HL-60 (cell line): ENCODE measurements at places on chromosomes 16 and 17.

- DNase-seq: no peak
These were observed 41.9 kb downstream of the ZFHX3 start for GRCh38 chr16:73006026-73006425.

GRCh38 chr16:50607447-50607846, 59.3 kb downstream of the NKD1 start:
- DNase-seq: no peak

DNA sequence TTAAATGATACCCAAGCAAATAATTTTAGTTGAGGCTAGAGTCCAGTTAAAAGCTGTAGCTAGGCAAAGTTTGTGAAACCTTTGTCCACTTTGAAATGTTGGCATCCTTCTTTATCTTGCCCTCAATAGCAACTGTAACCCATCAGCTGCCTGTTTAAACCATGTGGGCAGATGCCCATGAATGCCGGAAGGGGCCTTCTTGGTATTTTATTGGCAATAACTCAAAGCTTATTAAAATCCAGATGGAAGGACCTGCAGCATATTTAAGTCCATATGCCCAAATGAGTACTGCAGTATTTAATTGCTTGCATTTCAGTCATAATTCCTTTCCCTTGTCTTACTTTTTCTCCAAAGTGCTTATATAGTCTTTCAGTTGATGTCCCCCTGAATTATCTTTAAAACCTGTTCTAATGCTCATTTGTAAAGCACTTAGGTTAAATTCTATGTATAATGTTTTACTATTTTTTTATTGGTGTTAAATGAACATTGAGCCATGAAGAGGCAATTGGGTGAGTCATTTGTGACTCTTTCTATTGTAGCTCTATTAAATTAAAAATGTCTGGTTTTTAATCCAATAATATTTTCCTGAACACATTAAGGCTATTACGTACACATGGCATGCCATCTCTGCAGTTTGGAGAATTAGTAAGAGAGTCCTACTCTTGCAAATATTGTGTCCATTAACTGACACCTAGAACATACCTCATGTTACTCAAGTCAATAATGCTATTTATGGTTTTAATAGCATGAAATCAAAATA, 225.3 kb downstream of the KCNJ2 start:
- no peak for DNase-seq

DNA sequence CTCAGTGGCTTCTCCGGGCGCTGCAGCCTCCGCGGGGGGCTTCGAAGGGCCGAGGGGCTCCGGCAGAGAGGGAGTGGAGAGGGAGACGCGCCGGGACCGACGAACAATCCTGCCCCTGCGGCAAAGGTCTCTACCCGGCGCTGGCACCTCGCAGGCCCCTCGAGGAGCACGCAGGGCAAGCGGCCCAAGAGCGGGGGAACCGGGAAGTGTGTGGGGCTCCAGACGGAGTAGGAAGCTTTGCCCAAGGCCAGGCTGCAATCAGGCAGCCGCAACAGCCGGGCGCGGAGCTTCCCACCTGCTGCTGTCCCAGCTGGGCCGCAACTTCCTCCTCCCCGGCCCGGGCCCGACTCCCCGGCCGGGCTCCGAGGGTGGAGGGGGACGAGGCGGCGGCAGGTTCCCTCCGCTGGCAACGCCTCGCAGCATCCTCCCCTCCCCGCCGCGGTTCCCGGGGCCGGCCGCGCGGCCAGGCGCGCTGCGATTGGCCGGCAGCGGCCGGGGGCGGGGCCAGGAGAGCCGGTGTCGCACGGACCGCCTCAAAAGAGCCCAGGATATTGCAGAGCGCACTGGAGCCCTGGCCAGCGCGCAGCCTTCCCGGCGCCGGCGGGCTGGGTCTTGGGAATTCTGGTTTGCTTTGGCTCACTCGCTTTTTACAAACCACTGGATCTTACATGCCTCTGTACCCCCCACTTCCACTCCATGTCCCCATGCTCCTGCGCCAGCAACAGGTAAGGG, at the start of gene KCNJ2:
KCNJ2 (plus strand) TSS at position 556 of the 732 bp plus-strand sequence. CDS start 5,508 bp downstream, outside the sequence.
- DNase-seq: peak; percentile 95

DNA sequence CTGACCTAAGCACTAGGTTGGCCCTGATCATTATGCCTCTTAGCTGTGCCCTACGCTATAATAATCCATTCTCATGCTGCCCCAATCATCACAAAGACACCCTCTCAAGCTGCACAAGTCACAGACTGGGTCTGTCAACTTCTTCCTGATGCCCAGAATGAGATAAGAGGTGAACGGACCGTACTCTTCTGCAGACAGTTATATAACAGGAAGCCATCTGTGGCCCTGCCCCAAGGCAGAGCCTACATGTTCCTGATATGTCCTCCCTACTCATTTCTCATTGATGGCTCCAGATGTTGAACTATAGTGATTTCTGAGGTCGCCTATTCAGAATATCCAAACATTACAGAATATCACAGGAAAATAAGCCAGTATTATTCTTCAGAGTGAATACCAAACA, 471.6 kb upstream of the ERCC4 start:
- no peak for DNase-seq

- no peak for DNase-seq
These were observed 324.3 kb downstream of the FOXL1 start for GRCh38 chr16:86902656-86903001.

- DNase-seq: no peak
These were observed 82.4 kb upstream of the SOX9 start for GRCh38 chr17:72038427-72038826.

GRCh38 chr16:62967163-62967562, 930.9 kb upstream of the CDH8 start:
- DNase-seq: no peak

DNA sequence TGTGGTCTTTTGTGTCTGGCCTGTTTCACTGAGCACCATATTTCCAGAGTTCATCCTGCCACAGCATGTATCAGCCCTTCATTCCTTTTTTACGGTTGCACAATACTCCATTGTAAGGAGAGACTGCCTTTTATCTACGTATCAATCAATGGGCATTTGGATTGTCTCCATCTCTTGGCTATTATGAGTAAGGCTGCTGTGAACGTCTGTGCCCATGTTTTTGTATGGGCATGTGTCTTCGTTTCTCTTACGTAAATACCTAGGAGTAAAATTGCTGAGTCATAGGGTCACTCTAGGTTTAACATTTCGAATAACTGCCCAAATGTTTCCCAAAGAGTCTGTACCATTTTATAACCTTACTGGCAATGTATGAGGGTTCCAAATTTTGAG, 202.8 kb upstream of the FOXF1 start:
- DNase-seq: no peak

GRCh38 chr16:12146966-12147365, 170.4 kb downstream of the SNX29 start:
- DNase-seq: no peak

- DNase-seq: no peak
These were observed 681.9 kb downstream of the CDH11 start for GRCh38 chr16:64440005-64440404.

- DNase-seq: no peak
These were observed 169.5 kb downstream of the AHSP start for GRCh38 chr16:31696968-31697743.

DNA sequence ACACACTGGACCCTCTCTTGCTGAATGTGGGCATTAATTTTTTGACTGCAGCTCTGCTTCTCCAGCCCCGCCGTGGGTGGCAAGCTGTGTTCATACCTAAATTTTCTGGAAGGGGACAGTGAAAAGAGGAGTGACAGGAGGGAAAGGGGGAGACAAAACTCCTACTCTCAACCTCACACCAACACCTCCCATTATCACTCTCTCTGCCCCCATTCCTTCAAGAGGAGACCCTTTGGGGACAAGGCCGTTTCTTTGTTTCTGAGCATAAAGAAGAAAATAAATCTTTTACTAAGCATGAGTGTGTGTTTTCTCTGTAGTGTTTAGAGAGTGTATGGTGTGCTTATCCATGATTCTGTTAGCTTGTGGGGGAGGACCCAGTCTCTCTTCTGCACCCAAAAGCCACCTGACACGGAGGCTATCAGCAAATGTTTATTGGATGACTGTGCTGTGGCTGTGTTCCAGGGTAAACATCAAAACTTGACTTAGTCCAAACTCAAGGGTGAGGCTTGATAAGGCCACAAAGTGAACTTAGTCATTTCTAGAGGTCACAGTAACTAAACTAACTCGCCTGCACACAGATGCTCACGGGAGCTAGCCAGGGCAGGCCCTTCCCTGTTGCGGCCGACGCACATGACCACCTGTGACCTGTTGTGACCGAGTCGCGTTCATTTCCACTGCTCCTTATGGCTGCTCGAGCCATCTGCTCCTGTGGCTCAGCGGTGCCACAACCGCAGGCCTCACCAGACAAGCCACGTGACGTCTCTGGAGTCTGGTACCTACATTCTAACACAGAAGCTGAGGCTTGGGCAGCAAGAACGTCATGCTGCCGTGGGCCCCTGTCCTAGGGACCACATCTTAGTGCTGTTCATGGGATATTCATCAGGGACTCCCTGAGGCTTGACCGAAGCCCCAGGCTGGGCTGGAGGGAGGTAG, 9.8 kb upstream of the MED11 start:
- DNase-seq: peak; percentile 76

GRCh38 chr17:44069974-44070454, 521 bp upstream of the G6PC3 start:
- peak; percentile 57 for DNase-seq

DNA sequence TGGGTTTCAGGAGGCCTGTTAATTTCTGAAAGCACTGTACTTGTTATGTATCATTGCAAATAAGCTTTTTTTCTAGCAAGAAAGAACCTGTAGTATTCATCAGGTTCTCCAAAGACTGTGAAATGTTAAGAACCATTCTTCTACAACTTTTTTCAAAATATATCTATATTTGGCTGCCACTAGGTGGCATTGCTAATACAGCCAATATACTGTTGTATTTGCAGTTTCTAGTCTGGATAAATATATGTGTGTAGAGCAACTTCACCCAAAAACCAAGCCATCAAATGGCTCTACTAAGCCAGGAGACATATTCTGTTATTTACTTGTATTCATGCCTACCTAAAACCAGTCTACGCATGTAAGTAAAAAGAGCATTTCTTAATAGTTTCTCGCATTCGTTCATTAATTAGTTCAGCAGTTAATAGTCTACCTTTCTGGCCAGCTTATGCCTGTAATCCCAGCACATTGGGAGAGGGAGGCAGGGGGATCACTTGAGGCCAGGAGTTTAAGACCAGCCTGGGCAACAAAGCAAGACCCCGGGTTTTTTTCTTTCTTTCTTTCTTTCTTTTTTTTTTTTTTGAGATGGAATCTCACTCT, 39.5 kb downstream of the VMP1 start:
- DNase-seq: peak; percentile 14

GRCh38 chr16:89565256-89565505, 4.7 kb downstream of the RPL13 start:
- DNase-seq: no peak

DNA sequence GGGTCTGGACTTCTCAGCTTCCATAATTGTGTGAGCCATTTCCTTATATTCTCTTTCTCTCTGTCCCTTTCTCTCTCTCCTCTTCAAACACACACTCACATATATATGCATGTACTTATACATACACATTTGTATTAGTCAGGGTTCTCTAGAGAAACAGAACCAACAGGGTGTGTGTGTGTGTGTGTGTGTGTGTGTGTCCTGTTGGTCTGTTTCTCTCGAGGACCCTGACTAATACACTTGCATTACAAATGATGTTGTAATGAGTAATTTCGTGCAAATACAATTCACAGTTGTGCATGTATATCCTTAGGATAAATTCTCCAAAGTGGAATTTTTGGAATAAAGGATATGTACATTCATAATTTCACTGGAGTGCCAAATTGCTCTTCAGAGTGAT, 115.3 kb downstream of the NPIPB5 start:
- no peak for DNase-seq

DNA sequence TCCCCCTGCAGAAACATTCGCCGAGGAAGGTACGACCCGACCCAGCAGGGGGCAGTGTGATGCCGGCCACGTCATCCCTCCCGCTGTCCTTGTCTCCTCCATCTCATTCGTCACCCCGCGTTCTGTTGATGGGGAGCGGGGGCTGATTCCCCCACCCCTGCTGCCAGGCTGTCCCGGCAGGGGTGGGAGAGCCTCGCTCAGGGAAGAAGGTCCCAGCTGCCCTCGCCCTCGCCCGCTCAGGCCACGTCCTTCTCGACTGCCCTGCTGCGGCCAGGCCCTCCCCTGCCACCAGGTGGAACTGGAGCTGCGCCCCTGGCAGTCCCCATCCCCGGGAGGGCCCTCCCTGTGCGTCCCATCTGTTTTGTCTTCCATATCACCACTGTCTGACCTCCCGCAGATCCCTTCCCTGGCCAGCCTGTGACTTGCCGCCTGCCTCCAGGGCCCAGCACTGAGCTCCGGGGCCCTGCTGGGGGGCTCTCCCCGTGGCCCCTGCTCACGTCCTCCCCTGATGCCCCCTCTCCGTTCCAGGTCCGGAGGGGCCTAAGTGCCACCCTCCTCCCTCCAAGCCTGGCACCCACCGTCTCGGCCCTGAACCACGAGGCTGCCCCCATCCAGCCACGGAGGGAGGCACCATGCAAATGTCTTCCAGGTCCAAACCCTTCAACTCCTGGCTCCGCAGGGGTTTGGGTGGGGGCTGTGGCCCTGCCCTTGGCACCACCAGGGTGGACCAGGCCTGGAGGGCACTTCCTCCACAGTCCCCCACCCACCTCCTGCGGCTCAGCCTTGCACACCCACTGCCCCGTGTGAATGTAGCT, 20.6 kb downstream of the ADAM11 start:
- DNase-seq: no peak

GRCh38 chr16:57577691-57578224, 35.3 kb downstream of the ADGRG5 start:
- DNase-seq: peak; percentile 15

DNA sequence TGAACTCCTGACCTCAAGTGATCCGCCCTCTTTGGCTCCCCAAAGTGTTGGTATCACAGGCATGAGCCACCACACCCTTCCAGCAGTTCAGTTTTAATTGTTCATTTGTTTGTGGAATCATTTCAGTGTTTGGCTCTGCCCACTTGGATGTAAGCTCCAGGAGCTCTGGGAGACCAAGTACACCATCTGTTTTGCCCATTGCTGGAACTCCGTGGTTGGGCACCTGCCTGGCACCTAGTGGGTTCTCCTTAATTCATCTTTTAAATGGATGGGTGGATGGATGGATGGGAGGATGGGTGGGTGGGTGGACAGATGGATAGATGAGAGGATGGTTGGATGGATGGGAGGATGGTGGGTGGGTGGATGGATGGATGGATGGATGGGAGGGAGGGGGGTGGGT, 953 bp upstream of the NECAB2 start:
- DNase-seq: no peak
